NCI-H345 (cell line): ENCODE measurements at places on chromosomes 1 and 21.

GRCh38 chr1:154091706-154092105 lies 63.2 kb downstream of the NUP210L start:
- no peak for DNase-seq

GRCh38 chr1:230708631-230709580 lies 5.0 kb downstream of the AGT start:
- DNase-seq: no peak

DNA sequence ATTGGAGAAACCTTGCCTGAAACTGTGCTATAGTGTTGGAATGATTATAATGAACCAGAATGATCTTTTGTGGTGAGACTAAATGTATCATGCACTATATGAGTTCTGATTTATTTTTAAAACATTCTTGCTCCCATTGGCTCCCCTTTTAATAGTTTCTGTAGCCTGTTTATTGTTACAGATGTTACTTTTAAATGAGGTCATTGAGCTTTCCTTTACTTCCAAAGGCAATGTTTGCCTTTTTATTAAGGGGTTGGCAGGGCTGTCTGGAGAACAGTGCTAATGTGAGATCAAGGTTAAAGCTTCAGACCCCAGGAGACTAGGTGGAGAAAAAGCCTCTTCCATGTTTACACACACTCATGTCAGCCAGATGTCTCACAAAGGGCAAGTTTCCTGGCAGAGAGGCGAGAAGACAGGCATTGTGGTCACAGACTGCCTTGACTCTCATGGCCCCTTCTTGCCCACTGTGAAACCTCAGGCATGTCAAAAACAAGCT lies 120.6 kb upstream of the RAVER2 start:
- DNase-seq: peak; percentile 11

DNA sequence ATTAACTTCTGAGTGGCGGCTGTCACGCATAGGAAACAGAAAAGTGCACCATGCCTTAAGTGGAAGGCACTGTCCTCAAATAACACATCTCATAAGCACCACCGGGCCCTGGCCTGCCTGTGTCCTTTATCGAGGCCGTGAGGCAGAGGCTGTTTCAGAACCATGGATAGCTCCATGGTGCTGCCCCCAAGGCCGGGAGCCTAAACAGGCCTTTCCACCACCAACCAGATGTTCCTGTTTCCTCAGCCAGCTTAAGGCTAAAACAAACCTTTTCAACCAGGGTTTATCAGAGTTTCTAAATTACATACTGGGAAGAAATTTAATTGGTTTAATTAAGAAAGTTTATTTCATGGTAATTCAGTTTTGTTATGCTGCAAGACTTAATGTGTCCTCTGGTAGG lies 114.4 kb downstream of the DMRTA2 start:
- DNase-seq: no peak

DNA sequence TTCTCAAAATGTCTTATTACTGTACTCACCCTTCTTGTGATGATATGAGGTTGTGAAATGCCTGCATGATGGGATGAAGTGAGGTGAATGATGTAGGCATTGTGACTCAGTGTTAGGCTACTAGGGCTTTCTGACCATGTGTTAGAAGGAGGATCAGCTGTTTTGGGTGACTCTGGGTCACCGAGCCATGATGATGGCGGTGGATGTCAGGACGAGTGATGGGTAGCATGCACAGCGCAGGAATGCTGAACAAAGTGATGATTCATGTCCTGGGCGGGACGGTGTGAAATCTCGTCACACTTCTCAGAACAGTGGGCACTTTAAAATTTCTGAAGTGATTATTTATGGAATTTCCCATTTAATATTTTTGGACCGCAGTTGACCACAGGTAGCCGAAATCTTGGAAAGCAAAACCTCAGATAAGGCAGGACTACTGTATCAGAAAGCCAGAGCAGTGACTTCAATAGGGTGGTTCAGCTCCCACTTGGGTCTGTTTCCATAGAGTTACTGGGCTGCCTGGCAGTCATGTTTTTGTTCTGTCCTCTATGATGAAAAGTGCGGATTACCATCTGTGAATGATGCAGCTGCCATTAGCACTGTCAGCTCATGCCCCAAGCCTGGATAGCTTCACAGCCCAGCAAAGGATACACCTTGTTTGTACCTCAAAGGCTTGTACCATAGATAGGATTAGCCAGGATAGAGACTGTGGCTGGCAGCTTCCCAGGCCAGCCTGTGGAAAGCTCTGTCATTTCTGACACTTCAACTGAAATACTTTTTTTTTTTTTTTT lies 26.6 kb downstream of the IL6R start:
- no peak for DNase-seq

GRCh38 chr1:8182034-8182761 lies 135.7 kb upstream of the SLC45A1 start:
- no peak for DNase-seq

GRCh38 chr1:110390096-110390495 lies 730 bp downstream of the SLC16A4 start:
- DNase-seq: no peak

GRCh38 chr1:235843461-235843961 lies 23.2 kb downstream of the LYST start:
- peak; percentile 23 for DNase-seq

GRCh38 chr21:45909238-45909988 lies 72.2 kb upstream of the COL6A1 start:
- no peak for DNase-seq

- no peak for DNase-seq
These were observed 281.5 kb upstream of the ADGRL4 start for GRCh38 chr1:79287982-79288381.

DNA sequence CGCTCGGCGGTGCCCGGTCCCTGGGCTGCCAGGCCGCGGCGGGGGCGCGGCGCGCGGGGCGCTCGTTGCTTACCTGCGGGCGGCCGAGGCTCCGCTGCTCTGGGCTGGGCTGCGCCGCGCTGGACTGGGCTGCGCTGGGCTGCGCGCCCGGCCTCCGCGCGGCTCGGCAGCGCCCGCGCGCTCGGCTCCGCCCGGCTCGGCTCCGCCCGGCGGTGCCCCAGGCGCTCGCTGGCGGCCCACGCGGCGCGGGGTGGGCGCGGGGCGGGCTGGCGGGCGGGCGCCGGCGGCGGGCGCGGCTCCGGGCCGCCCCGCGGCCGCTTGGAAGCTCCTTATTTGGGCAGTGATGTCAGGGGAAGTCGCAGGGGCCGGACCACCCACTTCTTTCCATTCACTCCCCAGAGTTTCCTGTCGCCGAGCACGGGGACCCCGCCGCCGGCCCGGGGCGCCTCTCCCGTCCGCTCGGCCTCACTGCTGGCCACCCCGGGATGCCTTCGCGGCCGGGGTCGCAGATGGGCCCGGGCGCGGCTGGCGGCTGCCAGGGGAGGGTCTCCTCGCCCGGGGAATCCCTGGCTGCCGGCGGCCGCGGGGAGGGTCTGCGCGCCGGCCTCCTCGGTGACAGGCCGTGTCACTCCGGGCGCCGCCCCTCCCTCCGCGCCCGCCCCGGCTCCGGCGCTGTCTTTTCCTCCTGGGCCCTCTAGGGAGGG lies 177.7 kb upstream of the EDN2 start:
- DNase-seq: peak; percentile 19
